ENCODE measurements at places on chromosomes 5 and 9. TPM values are rescaled to one million over a fixed set of nuclear protein-coding genes. Genes with fewer than 3 reads are reported as not detected.

Gene SAPCD2
- total RNA-seq, result 19.2 TPM

Gene PCDHGA7
- 1.0 TPM for total RNA-seq

Gene STC2
- total RNA-seq, result 1.8 TPM

DNA sequence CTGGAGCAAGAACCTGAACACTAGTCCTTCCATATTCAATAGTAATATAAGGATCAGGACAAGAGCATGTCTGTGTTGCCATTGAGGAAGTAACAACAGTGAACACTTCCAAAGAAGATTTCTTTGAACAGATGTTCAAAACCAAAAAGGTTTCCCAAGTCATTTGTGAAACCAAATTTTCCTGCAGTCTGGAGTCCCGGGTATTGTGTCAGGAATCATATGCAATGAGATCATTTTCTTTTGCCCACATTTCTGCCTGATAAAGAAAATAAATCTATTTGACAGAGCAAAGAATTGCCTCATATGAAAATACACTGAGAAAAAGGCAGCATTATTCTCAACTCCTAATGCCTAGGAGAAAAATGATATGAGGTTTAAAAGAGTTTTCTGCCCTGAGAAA, 151.7 kb downstream of the SNX18 start:
- DNase-seq, result no peak

DNA sequence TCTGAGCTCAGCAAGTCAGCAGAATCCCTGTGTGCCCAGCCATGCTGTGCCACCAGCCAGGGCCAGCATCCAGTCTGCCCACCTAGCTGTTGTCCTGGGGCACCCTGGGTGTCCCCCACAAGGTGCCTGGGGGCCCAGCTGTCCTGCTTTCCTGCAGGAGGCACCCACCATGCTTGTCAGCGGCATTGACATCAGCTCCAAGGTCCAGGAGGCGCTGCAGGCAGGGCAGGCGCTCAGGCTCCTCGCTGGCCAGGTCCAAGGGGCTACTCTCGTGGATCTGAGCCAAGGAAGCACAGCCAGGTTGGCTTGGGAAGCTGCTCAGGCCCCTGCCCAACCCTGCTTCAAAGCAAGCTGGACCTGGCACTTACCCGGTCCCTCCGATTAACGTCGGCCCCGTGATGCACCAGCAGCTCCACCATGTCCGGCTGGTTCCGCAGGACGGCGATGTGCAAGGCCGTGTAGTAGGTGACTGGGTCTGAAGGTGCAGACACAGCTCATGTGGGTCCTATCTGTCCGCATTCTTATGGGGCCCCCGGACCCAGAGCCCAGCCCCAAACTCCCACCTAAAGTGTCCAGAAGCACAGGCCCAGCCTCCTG, 2.8 kb downstream of the ASB6 start:
- no peak for DNase-seq

DNA sequence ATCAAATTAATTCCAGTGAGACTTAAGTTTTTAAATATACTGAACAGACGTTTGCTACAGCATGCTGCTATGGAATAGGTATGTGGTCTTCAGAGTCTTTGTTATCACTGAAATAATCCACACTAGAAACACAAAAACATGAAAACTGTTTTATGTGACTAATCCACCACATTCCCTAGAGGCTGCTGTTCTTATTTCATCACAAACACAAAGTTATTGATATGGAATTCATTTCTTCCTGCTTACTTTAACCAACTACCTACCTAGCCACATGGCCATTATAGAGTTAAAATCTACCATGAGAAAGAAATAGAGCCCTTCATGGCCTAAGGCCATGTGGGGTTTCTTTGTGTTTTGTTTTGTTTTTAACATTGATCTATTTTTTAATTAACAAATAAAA, 232.3 kb upstream of the PTGER4 start:
- no peak for DNase-seq

DNA sequence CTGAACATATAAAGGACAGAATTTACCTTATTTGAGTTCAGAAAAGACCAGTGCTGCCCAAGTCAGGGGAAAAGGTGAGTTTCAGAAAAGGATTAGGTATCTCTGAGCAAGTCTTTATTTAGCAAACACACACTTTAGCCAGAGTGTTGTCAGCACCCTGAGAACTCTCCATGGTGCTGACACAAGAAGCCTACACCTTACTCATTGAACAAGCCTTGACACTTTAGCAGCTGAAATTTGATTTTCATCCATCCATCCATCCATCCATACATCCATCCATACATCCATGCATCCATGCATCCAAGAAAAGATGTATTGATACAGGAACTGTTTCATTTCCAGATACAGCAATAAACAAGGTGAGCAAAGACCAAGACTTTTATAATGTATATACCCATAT, 311.2 kb downstream of the TRIM32 start:
- no peak for DNase-seq

DNA sequence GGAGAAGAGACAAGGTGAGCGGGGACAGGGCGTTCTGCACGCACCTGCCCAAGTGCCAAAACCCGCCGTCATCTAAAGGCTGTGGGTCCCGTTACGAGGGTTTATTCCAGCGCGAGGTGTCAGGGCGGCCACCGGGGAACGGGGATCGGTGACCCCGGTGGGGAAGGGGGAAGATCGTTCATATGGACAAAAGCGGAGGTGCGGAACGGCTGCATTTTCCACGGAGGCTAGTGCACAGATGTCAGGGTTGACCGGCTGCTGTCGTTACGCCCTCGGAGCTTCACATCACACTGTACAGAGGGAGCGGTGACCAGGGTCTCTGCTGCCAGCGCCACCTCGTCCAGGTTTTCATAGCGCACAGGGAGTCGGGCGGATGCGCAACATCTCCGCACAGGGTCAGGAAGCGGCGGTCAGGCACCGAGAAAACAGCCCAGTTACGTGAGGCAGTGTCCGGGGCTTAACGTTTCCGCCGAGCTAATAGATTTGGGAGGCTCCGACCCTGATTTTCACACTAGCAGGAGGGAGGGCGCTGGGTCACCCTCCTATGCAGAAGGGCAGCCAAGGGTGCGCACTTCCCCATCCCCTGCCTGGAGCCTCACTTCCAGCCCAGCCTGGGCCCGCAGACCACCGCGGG, 13.5 kb downstream of the BTNL9 start:
- no peak for DNase-seq

DNA sequence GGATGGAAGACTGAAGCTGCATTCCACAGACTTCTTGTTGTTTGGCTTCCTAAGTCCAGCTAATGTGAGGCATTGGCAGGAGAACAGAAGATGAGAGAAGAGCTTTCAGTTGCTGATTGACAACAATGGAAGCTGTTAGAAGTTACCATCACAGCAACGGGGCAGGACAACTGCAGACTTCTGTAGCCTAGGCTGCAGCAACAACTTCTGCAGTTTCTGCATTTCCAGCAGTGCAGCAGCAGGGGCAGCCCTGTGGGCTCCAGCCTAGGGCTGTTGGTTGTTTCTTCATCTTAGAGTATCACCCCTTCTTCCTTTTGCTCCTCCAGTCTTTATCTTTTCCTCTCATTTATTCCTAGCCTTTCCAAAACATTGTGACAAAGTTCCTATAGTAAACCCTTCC, 528.8 kb upstream of the PTGER4 start:
- DNase-seq, result no peak

DNA sequence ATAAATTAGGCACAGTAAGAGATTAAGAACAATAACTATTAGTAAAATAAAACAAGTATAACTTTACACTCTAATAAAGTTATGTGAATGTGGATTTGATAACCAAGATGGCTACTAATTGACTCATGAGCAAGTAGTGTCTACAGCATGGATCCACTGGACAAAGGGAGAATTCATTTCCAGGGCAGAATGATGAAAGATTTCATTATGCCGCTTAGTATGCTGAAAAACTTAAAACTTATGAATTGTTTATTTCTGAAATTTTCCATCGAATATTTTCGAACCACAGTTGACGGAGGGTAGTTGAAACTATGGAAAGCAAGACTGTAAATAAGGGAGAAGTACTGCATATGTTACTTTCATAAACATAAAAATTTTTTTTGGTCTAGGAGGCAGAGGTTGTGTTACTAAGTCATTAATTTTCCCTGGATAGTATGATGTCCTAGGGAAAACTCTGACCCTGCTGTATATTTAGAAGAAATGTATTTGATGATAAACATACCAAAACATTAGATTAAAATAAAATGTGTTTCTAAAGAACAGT, 24.9 kb upstream of the TARS1 start:
- DNase-seq, result no peak

- DNase-seq, result no peak
Measured at GRCh38 chr5:53277491-53277890, 167.9 kb upstream of the MOCS2 start.

DNA sequence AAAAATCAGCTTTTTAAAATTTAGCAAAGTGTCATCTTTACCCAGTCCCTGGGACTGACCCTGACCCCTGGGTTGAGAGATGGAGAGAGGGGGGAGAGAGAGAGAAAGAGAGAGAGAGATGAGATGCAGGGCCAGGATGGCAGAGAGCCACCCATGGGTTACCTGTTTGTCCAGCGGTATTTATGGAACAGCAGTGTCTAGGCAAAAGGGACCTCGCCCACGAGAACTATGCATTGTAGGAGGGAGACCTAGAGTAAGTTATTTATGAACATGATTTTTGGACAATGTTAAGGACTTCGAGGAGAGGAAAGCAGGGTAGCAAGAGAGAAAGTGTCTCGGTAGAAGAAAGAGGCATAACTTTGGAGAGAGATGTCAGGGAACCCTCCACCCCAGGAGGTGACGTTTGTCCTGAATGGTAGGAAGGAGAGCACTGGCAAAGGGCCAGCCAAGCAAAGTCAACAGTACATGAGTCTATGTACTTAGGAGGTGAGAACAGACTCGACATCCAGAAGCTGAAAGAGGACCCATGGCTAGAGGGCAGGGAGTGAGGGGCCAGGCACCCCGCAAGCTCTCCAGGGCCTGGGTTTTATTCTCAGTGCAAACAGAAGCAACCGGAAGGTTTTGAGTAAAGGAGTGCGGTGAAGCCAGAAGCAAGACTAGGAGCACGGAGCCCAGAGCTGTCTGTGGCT, 30.5 kb upstream of the MSX2 start:
- DNase-seq, result peak; percentile 50

GRCh38 chr9:116318468-116319374, 165.1 kb downstream of the PAPPA start:
- DNase-seq, result peak; percentile 17

DNA sequence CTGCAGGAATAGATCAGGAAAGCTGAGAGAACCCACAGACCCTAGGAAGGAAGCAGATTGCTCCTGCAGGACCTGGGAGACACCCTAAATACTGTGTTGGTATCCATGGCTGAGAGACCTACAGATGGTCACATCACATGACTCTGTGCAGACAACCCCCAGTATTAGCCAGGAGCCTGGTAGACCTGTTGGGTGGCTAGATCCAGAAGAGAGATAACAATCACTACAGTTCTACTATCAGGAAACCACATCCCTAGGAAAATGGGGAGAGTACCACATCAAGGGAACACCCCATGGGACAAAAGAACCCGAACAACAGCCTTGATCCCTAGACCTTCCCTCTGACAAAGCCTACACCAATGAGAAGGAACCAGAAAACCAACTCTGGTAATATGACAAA, 24.2 kb upstream of the MELK start:
- no peak for DNase-seq

DNA sequence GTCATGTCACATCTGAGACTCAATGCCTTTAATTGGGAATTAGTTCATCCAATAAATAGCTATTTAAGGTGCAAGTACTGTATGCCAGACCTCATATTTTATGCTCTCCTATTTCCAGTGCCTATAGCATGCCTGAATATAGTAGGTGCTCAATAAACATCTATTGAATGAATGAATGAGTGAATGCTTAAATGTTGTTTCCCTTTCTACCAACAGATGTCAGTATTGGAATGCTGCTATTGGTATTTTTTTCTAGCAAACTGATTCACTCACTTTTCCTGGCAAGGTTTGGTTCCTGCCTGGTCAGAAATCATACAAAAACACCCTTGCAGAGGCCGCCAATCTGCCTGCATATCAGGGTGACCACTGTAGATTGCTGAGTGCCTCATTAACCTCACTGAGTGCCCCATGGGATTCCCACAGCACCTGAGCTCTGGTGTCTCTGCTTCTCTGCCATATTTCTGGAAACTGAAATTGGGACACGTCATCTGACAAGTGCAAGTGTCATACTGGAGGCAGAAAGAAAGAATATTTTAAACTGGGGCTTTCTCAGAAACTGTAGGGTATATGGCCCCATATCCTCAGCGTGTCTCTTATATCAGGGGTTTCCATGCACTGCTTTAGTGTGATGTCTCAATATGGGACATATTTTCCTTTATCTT, 359.7 kb downstream of the TRIM32 start:
- no peak for DNase-seq

- no peak for DNase-seq
Measured at GRCh38 chr9:14080959-14081542, 232.9 kb downstream of the NFIB start.

GRCh38 chr5:64570395-64570996, 64.7 kb downstream of the RGS7BP start:
- DNase-seq, result no peak

DNA sequence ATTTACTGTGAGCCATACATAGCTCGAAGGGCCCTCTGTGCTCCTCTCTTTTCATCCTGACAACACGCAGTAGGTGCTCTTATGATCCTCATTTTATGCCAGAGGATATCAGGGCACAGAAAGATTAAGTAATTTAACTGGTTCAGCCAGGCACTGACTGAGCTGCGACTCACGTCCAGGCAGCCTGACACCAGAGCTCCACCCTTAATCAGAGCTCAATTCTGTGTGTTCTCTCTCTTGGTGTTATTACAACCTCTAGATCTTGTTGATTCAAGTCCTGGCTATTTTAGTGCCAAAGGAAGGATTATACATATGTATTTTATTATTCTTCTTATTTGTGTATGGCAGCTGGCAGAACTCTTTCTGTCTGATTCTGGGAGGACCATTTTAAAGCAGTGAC, 59.7 kb downstream of the OSMR start:
- DNase-seq, result no peak

DNA sequence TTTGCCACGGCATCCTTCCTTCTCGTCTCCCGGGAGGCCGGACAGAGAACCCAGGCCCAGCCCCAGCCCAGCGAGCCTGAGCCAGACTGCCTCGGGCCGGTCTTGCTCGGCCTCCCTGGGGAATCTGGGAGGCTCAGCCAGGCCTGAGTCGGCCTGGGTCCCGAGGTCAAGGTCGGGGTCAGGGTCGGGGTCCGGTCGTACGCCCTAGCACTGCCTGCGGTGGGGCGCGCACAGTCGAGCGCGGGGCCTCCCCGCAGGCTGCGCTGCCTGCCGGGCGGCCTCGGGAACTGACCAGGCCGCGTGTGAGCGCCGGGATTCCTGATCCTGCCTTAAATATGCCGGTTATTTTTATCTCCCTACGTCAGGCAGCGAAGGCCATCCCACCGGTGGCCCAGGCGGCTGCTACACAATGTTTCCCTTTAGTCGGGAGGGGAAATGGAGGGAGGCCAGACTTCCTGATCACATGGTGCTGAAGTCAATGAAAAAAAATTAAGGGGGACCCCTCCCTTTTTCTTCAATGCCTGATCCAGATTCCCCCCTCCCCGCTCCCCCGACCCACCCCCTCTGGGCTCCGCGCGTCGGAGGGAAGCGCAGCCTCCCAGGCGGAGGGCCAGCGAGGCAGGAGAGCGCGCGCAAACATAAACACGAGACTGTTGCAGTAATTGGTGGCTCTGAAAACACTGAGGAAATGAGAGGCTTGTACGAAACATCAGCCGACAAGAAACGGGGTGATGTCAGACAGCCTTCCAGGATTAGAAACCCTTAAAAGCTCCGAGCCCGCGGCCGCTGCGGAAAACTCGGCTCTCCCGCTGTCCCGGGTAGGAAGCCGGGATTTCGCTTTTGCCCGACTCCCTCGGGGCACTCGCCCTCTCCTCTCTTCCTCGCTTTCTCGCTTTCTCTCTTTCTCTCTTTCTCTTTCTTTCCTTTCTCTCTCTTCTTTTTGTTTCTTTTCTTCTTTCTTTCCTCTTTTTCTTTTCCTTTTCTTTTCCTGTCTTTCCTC, 148.2 kb upstream of the KLF4 start:
- peak; percentile 82 for DNase-seq

Measured in colonic mucosa (tissue), 4 donors.